Naive thymus-derived CD8-positive, alpha-beta T cell (primary cell): ENCODE measurements at places on chromosomes 7 and 10. TPM values are rescaled to one million over a fixed set of nuclear protein-coding genes. Genes with fewer than 3 reads are reported as not detected.
A peak's percentile ranks its signal among the peaks of the same experiment; 100 is the strongest.

GRCh38 chr7:133679977-133680376, 427.1 kb downstream of the EXOC4 start:
- no peaks in the 10 kb centered on the region for H3K27me3 ChIP-seq
- peaks cover 15% of the 10 kb centered on the region for H3K36me3 ChIP-seq
- H3K27ac ChIP-seq = no peak overlapping the region
- no peak for DNase-seq
- H3K4me3 ChIP-seq = no peak overlapping the region

DNA sequence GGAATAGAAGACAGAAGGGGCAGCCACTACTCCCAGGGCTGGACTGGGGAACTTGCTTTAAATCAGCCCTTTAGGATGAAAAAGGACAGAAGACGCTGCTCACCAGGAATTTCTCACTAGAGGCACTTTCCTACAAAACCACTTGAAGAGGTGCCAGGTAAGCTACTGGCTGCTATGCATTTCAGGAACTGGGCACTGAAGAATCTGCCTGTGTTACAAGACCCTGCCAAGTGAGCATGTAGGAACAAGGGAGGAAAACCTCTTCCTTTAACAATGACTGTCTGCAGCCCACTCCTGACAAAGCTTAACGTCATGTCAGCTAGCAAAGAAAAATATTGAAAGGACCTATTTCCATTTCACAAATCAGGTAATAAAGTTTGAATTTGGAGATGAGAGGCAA, 5.8 kb upstream of the AGMO start:
- no peak overlapping the region for H3K27ac ChIP-seq
- H3K4me3 ChIP-seq = no peak overlapping the region
- no peaks in the 10 kb centered on the region for H3K36me3 ChIP-seq
- H3K27me3 ChIP-seq = no peaks in the 10 kb centered on the region
- no peaks in the 10 kb centered on the region for H3K4me1 ChIP-seq
- no peak for DNase-seq

DNA sequence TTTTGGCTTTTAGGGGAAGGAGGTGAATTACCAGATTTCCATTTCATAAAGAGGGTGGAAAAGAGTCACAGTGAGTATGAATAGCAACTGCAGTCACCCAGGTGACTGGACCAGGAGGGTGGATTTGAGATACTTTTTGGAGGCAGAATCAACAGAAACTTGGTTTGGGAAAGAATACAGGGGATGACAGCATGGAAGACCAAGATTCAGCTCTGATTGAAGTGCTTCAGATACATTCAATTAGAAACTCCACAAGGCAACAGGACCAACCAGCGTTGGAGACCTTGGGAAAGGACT, 83.0 kb downstream of the SGMS1 start:
- no peaks in the 10 kb centered on the region for H3K36me3 ChIP-seq
- H3K27ac ChIP-seq = no peak overlapping the region
- H3K27me3 ChIP-seq = no peaks in the 10 kb centered on the region
- peaks cover 35% of the 10 kb centered on the region for H3K4me1 ChIP-seq
- no peak overlapping the region for H3K4me3 ChIP-seq

- peaks cover 14% of the 10 kb centered on the region for H3K4me1 ChIP-seq
- H3K27me3 ChIP-seq = peaks cover 10% of the 10 kb centered on the region
- H3K36me3 ChIP-seq = no peaks in the 10 kb centered on the region
- DNase-seq = no peak
Measured at GRCh38 chr10:127875916-127876315, 16.8 kb downstream of the CLRN3 start.

DNA sequence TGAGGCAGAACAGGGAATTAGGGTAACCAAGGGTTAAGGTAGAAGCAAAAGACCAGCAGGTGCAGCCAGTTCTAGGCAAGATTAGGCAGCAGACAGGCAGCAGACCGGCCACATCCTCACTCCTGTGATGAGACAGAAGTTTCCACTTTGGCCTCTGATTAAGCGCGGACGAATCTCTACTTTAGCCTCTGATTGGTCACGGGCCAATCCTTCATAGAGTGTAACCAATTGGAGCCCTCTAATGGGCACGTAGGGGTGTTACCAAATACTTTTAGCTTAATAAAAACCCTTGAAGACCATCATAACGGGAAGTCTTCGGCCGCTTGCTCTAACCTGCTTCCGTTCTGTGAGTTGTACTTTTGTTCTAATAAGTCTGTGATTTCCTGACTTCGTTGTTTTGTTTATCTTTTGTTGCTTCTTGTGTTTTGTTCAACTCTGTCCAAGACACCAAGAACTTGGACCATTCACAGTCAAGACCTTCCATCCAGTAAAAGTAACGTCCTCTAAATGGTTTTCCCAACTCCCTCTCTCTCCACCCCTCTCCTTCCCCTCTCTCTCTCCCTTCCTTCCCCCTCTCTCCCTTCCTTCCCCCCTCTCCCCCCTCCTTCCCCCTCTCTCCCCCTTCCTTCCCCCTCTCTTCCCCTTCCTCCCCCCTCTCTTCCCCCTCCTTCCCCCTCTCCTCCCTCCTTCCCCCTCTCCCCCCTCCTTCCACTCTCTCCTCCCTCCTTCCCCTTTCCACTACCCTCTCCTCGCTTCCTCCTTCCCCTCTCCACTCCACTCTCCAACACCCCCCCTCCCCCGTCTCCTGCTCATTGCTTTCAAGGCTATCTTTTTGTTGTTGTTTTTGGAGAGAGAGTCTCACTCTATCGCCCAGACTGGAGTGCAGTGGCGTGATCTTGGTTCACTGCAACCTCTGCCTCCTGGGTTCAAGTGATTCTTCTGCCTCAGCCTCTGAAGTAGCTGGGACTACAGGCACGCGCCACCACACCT, 13.2 kb upstream of the MALSU1 start:
- DNase-seq = no peak
- H3K27ac ChIP-seq = peak overlapping the region; percentile 25
- H3K36me3 ChIP-seq = no peaks in the 10 kb centered on the region
- H3K4me3 ChIP-seq = no peak overlapping the region
- no peaks in the 10 kb centered on the region for H3K27me3 ChIP-seq
- H3K4me1 ChIP-seq = peaks cover 11% of the 10 kb centered on the region

GRCh38 chr10:73862011-73862410, 12.3 kb downstream of the CAMK2G start:
- no peak overlapping the region for H3K4me3 ChIP-seq
- H3K27ac ChIP-seq = peak overlapping the region; percentile 70
- peaks cover 33% of the 10 kb centered on the region for H3K4me1 ChIP-seq

DNA sequence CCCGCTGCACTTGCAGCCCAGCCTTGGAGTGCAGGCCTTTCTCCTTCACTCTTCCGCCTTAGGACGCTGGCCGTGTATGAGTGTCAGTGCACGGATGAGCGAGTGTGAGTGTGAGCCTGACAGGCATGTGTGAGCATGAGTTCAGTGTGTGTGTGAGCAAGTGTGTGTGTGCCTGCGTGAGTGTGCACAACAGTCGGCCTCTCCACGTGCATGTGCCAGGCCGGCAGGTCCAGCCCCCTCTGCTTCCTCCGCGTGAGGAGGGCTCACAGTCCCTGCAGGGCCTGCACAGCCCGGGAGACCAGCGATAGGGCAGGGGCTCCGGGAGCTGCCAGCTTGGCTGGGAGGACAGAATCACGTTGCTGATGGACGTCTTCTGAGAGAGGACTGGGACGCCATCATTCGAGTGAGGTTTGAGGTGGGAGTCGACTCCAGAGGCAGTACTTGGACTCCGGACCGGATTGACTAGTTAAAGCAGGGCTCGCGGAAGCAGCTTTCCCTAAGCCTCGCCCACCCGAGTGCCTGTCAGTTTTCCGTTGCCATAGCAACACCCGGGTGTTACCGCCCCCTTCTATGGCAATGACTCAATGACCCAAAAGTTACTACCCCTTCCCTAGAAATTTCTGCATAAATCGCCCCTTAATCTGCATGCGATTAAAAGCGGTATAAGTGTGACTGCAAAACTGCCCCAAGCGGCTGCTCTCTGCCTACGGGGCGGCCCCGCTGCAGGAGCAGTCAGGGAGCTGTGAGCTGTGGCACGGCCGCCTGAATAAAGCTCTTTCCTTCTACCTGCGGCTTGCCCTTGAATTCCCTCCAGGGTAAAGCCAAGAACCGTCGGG, 19.6 kb upstream of the CFAP46 start:
- H3K4me1 ChIP-seq = peaks cover 22% of the 10 kb centered on the region
- DNase-seq = peak; percentile 48
- H3K4me3 ChIP-seq = peak overlapping the region; percentile 96
- peaks cover 17% of the 10 kb centered on the region for H3K27me3 ChIP-seq

GRCh38 chr7:17031906-17032551, 150.2 kb upstream of the AGR3 start:
- H3K36me3 ChIP-seq = no peaks in the 10 kb centered on the region
- no peaks in the 10 kb centered on the region for H3K4me1 ChIP-seq
- no peak overlapping the region for H3K4me3 ChIP-seq
- no peak for DNase-seq
- no peak overlapping the region for H3K27ac ChIP-seq

DNA sequence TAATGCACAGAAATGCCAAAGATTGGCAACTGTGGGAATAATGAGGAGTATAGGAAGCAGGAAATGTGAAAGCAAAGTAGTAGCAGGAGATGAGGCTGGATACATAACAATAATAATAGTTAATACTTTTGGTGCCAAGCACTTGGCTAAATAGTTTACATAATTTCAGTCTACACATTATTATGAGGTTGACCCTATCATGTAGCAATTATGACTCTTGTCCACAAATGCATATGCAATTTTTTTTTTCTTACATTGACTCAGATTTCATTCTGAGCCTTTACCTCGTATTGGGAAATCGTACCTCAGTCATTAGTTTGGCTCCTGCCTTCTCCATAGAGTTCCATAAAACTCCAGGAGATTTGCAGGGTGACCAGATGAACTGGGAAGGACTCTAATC, 219.9 kb downstream of the SUGCT start:
- H3K4me3 ChIP-seq = no peak overlapping the region
- peaks cover 2% of the 10 kb centered on the region for H3K36me3 ChIP-seq
- H3K4me1 ChIP-seq = no peaks in the 10 kb centered on the region
- no peak for DNase-seq

DNA sequence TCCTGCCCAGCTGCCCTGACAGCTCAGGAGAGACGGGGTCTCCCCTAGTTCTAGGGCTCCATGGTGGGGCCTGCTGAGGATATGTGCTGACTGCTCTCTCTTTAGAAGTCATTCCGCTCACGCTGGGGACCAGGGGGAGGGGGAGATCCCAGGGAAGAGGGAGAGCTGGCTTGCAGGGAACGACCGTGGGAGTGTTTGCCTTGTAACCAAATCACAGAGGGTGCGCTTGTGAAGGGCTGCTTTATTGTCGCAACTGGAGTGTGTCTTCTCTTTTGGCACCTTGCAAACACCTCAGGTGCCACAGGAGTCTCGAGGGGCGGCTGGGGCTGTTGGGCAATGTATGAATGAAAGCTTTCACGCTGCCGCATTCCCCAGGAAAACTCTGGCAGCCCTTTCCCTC, 531.3 kb upstream of the MKI67 start:
- no peaks in the 10 kb centered on the region for H3K36me3 ChIP-seq
- no peaks in the 10 kb centered on the region for H3K4me1 ChIP-seq
- DNase-seq = no peak
- no peak overlapping the region for H3K27ac ChIP-seq

DNA sequence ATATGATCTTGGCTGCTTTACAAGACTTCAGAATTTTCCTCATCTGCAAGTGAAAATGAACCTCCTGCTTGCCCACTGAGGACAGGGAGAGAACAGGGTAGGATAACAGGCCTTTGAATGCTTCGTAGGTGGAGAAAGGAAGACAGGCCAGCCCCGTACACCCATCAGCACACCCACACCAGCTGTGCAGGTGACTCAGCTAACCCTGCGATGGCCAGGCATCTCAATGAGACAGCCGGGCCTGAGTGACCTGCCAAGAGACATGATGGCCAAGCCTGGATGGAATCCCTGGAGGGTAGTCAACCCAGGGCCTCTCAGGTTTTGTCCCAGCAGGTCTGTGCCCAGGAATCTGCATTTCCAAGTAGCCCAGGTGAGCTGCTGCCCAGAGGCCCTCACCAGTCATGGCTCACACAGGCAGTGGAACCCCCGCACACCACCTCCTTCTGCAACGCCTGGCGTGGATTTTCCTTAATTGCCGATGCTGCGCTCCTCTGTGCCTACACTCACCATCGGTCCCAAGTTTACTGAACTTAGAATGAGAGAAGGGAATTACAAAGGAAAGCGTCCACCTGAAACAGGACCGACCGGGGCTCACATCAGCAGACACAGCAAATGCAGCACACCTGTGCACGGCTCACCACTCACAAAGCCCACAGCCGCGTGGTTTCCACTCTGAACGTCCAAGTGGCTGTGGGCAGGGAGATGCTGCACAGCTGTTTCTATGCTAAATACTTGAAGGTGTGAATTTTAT, 163.7 kb downstream of the DIP2C start:
- no peak overlapping the region for H3K4me3 ChIP-seq
- peaks cover 33% of the 10 kb centered on the region for H3K27me3 ChIP-seq
- H3K36me3 ChIP-seq = no peaks in the 10 kb centered on the region
- no peak overlapping the region for H3K27ac ChIP-seq

GRCh38 chr10:29827512-29827911, 192.7 kb upstream of the SVIL start:
- no peaks in the 10 kb centered on the region for H3K36me3 ChIP-seq
- H3K4me3 ChIP-seq = no peak overlapping the region
- H3K27me3 ChIP-seq = peaks cover 7% of the 10 kb centered on the region
- H3K27ac ChIP-seq = no peak overlapping the region
- H3K4me1 ChIP-seq = no peaks in the 10 kb centered on the region

- no peak for DNase-seq
- H3K27me3 ChIP-seq = no peaks in the 10 kb centered on the region
- H3K4me1 ChIP-seq = no peaks in the 10 kb centered on the region
- no peaks in the 10 kb centered on the region for H3K36me3 ChIP-seq
- no peak overlapping the region for H3K27ac ChIP-seq
Measured at GRCh38 chr10:93342366-93342765, 139.8 kb downstream of the MYOF start.

DNA sequence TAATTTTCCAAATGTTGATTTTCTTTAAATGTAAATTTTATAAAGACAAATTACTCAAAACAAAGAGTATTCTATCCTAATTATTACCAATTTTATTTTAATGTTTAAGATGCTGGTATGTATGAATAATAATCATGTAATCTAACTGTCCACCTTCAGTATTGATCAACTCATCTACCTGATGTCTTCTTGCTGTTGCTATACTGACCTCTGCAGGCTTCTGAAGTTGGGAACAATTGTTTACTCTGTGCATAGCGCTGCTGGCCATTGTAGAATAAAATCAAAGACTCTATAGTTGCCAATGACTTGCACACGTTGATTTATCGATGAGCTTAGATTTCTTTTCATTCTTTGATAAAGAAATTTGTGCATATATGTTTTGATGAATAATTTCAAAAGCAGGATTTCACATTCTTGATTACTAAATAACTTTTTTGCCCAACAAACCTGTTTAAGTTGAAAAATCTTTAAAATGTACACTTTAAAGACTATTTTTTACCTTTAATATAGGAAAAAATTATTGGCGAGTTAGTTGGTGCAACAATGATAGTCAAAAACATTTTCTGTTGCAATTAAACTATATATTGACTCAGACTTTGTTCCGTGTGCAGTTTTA, 282.3 kb downstream of the TFEC start:
- H3K27me3 ChIP-seq = no peaks in the 10 kb centered on the region
- H3K27ac ChIP-seq = no peak overlapping the region
- H3K4me3 ChIP-seq = no peak overlapping the region

SGCE gene
- total RNA-seq = 1.8 TPM

CFAP46 gene
- not detected for total RNA-seq

PLXDC2 gene
- total RNA-seq = 0.44 TPM

C1QL3 gene
- total RNA-seq = not detected

C10orf90 gene
- not detected for total RNA-seq

FRAT1 gene
- total RNA-seq = 19.1 TPM
